ENCODE measurements at places on chromosomes 2 and 18.

GRCh38 chr2:191693778-191694177 lies 15.8 kb downstream of the NABP1 start:
- no peak for DNase-seq

- no peak for DNase-seq
Observed at GRCh38 chr2:177265824-177266817, 1.6 kb upstream of the NFE2L2 start.

GRCh38 chr2:188235364-188235763 lies 56.3 kb upstream of the GULP1 start:
- DNase-seq, result no peak

DNA sequence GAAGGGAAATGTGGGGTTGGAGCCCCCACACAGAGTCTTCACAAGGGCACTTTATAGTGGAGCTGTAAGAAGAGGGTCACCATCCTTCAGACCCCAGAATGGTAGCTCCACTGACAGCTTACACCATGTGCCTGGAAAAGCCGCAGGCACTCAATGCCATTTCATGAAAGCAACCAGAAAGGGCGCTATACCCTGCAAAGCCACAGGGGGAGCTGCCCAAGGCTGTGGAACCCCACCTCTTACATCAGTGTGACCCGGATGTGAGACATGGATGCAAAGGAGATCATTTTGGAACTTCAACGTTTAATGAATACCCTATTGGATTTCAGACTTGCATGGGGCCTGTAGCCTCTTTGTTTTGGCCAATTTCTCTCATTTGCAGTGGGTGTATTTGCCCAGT lies 694.7 kb downstream of the CBLN2 start:
- DNase-seq, result no peak

DNA sequence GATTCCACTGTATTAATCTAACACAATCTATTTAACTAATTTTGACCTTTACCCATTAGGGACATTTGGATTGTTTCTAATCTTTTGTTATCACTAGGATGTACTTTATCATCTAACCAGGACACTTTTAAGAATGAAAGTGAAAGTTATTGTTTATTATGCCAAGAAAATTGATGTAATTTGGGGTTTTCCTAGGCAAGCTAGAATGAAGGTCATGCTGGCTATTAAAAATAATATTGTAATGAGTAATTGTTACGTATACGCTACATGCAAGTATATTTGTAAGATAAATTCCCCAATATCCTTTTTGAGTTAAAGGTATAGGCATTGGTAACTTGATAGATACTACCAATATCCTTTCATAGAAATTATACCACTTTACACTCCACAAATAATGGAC lies 74.6 kb downstream of the COL5A2 start:
- peak; percentile 77 for DNase-seq

DNA sequence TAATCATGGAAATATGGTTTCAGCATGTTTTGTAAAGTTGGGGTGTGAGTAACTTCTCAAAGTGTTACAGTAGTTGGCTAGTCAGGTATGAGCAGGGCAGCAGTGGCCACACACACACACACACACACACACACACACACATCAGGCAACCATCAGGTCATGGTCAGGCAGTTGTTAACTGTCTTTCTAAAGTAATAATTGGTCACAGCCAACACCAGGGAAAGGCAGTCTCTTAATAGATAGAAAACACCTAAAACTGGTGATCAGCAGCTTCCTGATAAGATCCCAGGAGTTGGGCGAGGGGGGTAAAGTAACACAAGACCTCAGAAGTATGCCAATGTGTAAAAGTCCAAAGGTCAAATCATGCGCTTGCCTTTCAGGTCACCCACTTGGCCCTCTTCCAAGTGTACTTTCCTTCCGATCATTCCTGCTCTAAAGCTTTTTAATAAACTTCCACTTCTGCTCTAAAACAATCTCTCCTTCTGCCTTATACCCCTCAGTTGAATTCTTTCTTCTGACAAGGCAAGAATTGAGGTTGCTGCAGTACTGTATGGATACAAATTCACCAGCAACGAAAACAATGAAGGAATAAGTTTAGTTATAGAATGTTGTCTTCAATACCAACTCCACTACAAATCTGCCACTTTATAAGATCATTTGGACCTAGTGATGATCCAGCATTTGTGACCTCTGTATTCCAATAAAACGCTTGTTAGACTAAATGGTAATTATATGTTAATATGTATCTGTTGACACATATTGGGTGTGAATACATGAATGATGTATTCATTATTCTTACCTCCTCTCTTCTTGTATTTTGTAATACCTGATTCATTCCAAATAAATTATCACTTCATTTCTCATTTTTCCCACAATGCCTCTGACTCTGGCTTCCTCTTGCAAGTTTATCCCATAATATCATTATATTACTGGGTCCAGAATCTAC lies 254.3 kb downstream of the METTL4 start:
- no peak for DNase-seq

- DNase-seq, result no peak
Observed at GRCh38 chr2:88248280-88248828, 78.2 kb downstream of the THNSL2 start.

GRCh38 chr2:16882706-16883105 lies 217.1 kb upstream of the CYRIA start:
- DNase-seq, result no peak

GRCh38 chr2:57516698-57517340 lies 529.8 kb upstream of the VRK2 start:
- DNase-seq, result peak; percentile 76

GRCh38 chr2:106812841-106813240 lies 73.1 kb downstream of the ST6GAL2 start:
- no peak for DNase-seq

GRCh38 chr2:24730481-24730880 lies 62.7 kb downstream of the PTRHD1 start:
- peak; percentile 74 for DNase-seq

- no peak for DNase-seq
Observed at GRCh38 chr2:135451966-135452365, 79.1 kb downstream of the ZRANB3 start.

- no peak for DNase-seq
Observed at GRCh38 chr18:9587924-9588323, 26.4 kb downstream of the PPP4R1 start.
